Naive thymus-derived CD8-positive, alpha-beta T cell (primary cell): ENCODE measurements at places on chromosomes 16 and 17. TPM values are rescaled to one million over a fixed set of nuclear protein-coding genes. Genes with fewer than 3 reads are reported as not detected.
A peak's percentile ranks its signal among the peaks of the same experiment; 100 is the strongest.

Gene SLC35G6
- not detected for polyA plus RNA-seq

Gene GPR139
- not detected for polyA plus RNA-seq

DNA sequence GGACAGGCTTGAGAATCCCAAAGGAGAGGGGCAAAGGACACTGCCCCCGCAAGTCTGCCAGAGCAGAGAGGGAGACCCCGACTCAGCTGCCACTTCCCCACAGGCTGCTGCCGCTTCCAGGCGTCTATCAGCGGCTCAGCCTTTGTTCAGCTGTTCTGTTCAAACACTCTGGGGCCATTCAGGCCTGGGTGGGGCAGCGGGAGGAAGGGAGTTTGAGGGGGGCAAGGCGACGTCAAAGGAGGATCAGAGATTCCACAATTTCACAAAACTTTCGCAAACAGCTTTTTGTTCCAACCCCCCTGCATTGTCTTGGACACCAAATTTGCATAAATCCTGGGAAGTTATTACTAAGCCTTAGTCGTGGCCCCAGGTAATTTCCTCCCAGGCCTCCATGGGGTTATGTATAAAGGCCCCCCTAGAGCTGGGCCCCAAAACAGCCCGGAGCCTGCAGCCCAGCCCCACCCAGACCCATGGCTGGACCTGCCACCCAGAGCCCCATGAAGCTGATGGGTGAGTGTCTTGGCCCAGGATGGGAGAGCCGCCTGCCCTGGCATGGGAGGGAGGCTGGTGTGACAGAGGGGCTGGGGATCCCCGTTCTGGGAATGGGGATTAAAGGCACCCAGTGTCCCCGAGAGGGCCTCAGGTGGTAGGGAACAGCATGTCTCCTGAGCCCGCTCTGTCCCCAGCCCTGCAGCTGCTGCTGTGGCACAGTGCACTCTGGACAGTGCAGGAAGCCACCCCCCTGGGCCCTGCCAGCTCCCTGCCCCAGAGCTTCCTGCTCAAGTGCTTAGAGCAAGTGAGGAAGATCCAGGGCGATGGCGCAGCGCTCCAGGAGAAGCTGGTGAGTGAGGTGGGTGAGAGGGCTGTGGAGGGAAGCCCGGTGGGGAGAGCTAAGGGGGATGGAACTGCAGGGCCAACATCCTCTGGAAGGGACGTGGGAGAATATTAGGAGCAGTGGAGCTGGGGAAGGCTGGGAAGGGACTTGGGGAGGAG is at the start of gene CSF3:
TSS of gene CSF3 (plus strand) at position 436 of the 993 bp plus-strand sequence. CDS start at position 471, 35 bp downstream.
- H3K36me3 ChIP-seq: no peaks in the 10 kb centered on the region
- no peaks in the 10 kb centered on the region for H3K27me3 ChIP-seq
- no peak for DNase-seq
- H3K4me3 ChIP-seq: no peak within 1 kb of the TSS
- no peak within 1 kb of the TSS for H3K27ac ChIP-seq

DNA sequence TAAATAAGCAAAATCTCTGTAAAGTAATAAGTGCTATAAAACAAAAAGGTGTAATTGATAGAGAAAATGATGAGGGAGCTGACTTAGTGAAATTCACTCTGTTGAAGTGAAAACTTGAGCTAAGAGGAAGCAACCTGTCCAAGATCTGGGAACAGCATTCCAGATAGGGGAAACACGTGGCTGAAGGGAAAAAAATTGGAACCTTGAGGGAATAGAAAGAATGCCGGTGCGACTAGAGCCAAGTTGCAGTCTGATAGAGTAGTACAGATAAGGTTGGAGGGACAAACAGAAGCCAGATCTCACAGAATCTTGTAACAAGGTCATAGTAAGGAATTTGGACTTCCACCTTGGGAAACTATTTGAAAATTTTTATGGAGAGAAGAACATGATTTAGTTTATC is 623 bp upstream of the DDX52 start:
- peaks cover 9% of the 10 kb centered on the region for H3K36me3 ChIP-seq
- peak overlapping the region; percentile 60 for H3K27ac ChIP-seq
- DNase-seq: no peak
- peaks cover 39% of the 10 kb centered on the region for H3K27me3 ChIP-seq

- H3K27me3 ChIP-seq: no peaks in the 10 kb centered on the region
- DNase-seq: no peak
- H3K27ac ChIP-seq: peak overlapping the region; percentile 95
- H3K4me1 ChIP-seq: peaks cover 30% of the 10 kb centered on the region
- H3K4me3 ChIP-seq: peak overlapping the region; percentile 84
- H3K36me3 ChIP-seq: no peaks in the 10 kb centered on the region
Measured at GRCh38 chr17:17785407-17785806, 51.4 kb downstream of the SREBF1 start.

- no peak overlapping the region for H3K27ac ChIP-seq
- no peak overlapping the region for H3K4me3 ChIP-seq
- DNase-seq: no peak
- peaks cover 14% of the 10 kb centered on the region for H3K4me1 ChIP-seq
Measured at GRCh38 chr17:82970818-82971590, 108.4 kb upstream of the METRNL start.

- no peak overlapping the region for H3K4me3 ChIP-seq
- no peak for DNase-seq
- no peaks in the 10 kb centered on the region for H3K27me3 ChIP-seq
- no peaks in the 10 kb centered on the region for H3K36me3 ChIP-seq
- no peak overlapping the region for H3K27ac ChIP-seq
Measured at GRCh38 chr17:65261682-65262636, 124.8 kb downstream of the RGS9 start.

Gene VAT1L
- not detected for polyA plus RNA-seq

Gene EFCAB5
- polyA plus RNA-seq: not detected

Gene MPG
- polyA plus RNA-seq: 57.7 TPM

Gene EIF4A3
- 88.6 TPM for polyA plus RNA-seq

Gene HNF1B
- polyA plus RNA-seq: not detected

Gene MILR1
- polyA plus RNA-seq: not detected
